Neural crest cell (in vitro differentiated cells): ENCODE measurements at places on chromosomes 3 and 15. TPM values are rescaled to one million over a fixed set of nuclear protein-coding genes. Genes with fewer than 3 reads are reported as not detected.

DNA sequence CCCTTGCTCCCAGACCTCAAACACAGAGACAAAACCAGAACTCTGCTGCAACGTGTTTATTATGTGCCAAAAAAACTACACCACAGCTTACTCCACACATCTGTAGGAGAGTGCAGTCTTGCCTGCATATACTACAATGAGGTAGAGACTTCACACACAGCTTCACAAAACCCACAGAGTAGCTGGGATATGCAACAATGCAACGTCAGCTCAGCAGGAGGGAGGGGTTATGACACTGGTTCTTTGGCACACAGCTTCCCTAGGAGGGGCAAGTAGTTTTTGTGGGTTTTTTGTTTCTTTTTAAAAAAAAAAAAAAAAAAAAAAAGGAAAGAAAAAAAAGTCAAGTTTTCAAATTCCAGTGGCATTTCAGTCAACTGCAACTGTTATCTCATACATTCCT is 2.9 kb upstream of the RPS17 start:
- no peaks in the 10 kb centered on the region for H3K27me3 ChIP-seq
- peak overlapping the region; percentile 5 for H3K27ac ChIP-seq
- H3K4me3 ChIP-seq = peak overlapping the region; percentile 84
- peaks cover 37% of the 10 kb centered on the region for H3K4me1 ChIP-seq
- DNase-seq = no peak
- peaks cover 4% of the 10 kb centered on the region for H3K36me3 ChIP-seq

- H3K36me3 ChIP-seq = peaks cover 5% of the 10 kb centered on the region
- no peaks in the 10 kb centered on the region for H3K27me3 ChIP-seq
- DNase-seq = no peak
- H3K4me1 ChIP-seq = peaks cover 4% of the 10 kb centered on the region
Measured at GRCh38 chr3:128588147-128588546, 62.5 kb downstream of the RPN1 start.

DNA sequence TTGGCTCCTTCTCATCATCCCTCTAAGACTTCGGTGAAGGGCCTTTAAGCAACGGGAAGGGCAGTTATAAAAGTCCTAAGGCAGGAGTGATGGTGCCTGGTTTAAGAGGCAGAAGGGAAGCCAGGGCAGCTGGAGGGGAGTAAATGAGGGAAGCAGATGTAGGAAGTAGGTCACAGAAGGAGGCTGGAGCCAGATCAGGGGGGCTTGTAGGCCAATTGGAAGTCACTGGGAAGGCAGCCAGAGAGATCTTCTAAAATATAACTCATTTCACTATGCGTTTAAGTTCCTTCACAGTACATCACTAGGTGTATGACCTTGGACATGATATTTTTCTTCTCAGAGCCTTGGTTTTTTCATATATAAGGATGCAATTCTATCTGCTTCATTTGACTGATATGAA is 94.7 kb downstream of the MYH15 start:
- H3K4me1 ChIP-seq = no peaks in the 10 kb centered on the region
- H3K27me3 ChIP-seq = no peaks in the 10 kb centered on the region
- H3K36me3 ChIP-seq = no peaks in the 10 kb centered on the region

DNA sequence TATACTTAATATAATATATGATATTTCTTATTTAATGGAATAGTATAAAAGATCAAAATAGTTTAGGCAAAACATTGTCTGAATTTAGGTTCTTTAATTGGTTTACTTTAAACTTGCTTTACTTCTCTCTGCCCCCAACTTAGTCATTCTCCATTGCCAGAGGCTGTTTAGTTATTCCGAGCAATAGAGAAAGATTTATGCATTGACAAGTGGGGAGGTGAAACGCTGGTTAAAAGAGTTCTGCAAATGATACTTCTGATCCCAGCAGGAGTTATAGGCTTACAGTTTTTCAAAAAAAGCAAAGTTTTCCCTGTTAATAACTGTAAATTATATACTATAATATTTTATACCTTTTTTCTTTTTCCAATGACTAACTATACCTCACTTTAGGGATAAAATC is 145.4 kb downstream of the EPHA3 start:
- no peak overlapping the region for H3K4me3 ChIP-seq
- peaks cover 6% of the 10 kb centered on the region for H3K36me3 ChIP-seq
- H3K27me3 ChIP-seq = no peaks in the 10 kb centered on the region
- DNase-seq = no peak
- no peak overlapping the region for H3K27ac ChIP-seq

DNA sequence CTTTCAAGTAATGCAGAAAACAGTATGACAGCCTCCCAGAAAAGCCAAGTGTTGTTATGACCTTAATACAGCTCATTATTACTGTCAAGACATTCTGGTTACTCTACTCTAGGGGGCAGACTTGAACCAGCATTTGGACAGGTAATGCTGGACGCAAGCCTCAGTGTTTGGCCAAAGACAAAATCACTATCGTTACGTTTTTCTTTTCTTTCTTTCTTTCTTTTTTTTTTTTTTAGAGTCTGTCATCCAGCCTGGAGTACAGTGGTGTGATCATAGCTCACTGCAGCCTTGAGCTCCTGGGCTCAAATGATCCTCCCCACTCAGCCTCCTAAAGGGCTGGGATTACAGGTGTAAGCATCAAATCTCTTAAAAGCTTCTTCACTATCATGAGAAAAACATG is 29.4 kb upstream of the TMEM45A start:
- no peak overlapping the region for H3K4me3 ChIP-seq
- no peaks in the 10 kb centered on the region for H3K36me3 ChIP-seq
- peaks cover 5% of the 10 kb centered on the region for H3K27me3 ChIP-seq
- no peaks in the 10 kb centered on the region for H3K4me1 ChIP-seq
- no peak overlapping the region for H3K27ac ChIP-seq

DNA sequence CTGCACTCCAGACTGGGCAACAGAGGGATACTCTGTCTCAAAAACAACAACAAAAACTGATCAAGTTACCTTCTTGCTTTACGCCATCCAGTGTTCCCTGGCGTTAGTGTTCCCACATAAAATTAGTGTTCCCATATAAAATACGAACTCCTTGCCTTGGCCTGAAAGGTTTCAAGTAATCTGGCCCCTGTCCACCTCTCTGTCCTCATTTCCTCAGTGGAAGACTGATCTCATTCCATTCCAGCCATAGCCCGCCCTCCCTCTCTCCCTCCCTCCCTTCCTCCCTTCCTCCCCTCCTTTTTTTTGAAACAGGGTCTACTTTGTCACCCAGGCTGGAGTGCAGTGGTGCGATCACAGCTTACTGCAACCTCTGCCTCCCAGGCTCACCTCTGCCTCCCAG is 2.8 kb upstream of the CAND2 start:
- no peak for DNase-seq
- H3K27ac ChIP-seq = no peak overlapping the region
- H3K36me3 ChIP-seq = no peaks in the 10 kb centered on the region
- peaks cover 23% of the 10 kb centered on the region for H3K4me1 ChIP-seq
- H3K4me3 ChIP-seq = no peak overlapping the region

- H3K4me3 ChIP-seq = no peak overlapping the region
- H3K27me3 ChIP-seq = peaks cover 7% of the 10 kb centered on the region
- no peak overlapping the region for H3K27ac ChIP-seq
- no peaks in the 10 kb centered on the region for H3K36me3 ChIP-seq
Measured at GRCh38 chr3:98021830-98022560, 13.1 kb downstream of the GABRR3 start.

C3orf80 gene
- total RNA-seq = 0.18 and 0.44 TPM in 2 replicates

DNA sequence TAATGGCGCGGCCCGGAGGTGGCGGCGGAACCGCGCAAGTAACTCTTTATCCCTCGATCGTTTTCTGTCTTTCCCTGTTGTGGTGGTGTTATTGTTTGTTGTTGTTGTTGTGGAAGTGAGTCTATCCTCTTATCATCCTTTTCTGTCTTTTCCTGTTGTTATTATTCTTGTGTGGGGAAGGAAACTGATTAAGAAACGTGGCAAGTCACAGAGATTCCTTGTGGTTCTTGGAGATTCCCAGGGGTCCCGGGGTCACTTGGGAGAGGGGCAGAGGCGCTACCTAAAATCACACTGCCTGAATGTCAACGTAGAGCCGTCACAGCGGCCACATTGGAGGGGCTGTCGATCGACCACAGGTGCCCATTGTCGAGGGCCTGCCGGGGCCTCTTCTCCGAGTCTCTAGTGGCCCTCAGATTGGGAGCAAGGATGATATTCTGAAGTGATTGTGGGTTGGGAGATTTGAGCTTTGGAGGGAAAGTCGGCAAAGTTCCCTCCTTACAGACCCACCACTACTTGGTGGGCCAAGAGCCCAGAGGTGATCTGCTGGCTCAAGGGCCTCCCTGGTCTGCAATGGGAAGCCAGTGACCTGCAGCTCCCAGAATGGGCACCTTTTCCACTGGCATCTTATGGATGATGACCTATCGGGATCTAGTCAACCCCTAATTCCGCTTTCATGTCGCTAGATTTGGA is 790 bp downstream of the PARP14 start:
- peaks cover 3% of the 10 kb centered on the region for H3K36me3 ChIP-seq
- DNase-seq = no peak
- H3K4me3 ChIP-seq = peak overlapping the region; percentile 90
- H3K27ac ChIP-seq = peak overlapping the region; percentile 4
- H3K4me1 ChIP-seq = peaks cover 25% of the 10 kb centered on the region
- peaks cover 33% of the 10 kb centered on the region for H3K27me3 ChIP-seq

DNA sequence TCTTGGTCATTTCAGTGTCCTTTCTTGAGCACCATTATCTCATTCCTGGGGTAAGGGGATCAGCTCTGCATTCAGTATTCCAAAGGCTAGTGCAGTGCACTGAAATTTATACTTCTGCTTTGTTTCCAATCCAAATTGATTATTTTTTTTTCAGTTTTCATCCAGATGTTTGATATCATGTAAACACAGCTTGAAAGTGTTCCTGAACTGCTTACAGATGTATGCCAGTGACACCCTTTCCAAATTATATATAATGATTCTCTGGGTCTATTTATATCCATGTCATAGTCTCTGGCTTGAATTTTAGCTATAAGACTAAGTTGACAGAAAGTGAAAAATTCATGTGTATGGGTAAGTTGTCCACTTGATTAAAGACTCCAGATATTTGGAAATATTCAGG is 11.8 kb upstream of the TNFAIP8L3 start:
- no peak for DNase-seq
- no peak overlapping the region for H3K4me3 ChIP-seq
- no peaks in the 10 kb centered on the region for H3K4me1 ChIP-seq
- H3K27ac ChIP-seq = no peak overlapping the region
- H3K27me3 ChIP-seq = peaks cover 25% of the 10 kb centered on the region
- H3K36me3 ChIP-seq = no peaks in the 10 kb centered on the region

DNA sequence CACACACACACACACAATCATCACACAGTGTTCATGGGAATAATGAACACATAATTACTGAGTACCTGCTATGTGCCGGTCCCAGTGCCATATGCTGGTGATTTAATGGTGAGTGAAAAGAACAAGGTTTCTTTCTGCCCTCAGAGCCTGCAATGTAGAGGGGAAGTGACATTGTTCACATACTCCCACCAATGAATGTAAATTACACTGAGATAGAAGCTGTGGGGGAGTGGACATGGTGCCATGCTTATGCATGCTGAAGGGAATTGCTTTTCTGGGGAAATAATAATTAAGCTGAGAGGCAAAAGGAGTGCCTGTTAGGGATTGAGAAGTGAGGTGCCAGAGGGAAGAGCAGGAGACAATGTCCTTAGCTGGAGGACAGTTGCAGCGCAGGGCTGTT is 175.1 kb downstream of the MFSD1 start:
- peaks cover 10% of the 10 kb centered on the region for H3K27me3 ChIP-seq
- no peak overlapping the region for H3K4me3 ChIP-seq
- H3K27ac ChIP-seq = no peak overlapping the region
- H3K36me3 ChIP-seq = no peaks in the 10 kb centered on the region
- no peaks in the 10 kb centered on the region for H3K4me1 ChIP-seq

PAK6 gene
- total RNA-seq = 0.28 and 0.93 TPM in 2 replicates

MUSTN1 gene
- 3.4 and 4.1 TPM in 2 replicates for total RNA-seq

SLC28A1 gene
- not detected in 2 replicates for total RNA-seq

GRCh38 chr15:95857124-95857757 is 473.3 kb upstream of the NR2F2 start:
- H3K36me3 ChIP-seq = no peaks in the 10 kb centered on the region
- no peak overlapping the region for H3K27ac ChIP-seq
- no peak for DNase-seq
- no peaks in the 10 kb centered on the region for H3K27me3 ChIP-seq

ALPK3 gene
- total RNA-seq = 3.3 and 4.4 TPM in 2 replicates

ZNF662 gene
- not detected in 2 replicates for total RNA-seq

DNA sequence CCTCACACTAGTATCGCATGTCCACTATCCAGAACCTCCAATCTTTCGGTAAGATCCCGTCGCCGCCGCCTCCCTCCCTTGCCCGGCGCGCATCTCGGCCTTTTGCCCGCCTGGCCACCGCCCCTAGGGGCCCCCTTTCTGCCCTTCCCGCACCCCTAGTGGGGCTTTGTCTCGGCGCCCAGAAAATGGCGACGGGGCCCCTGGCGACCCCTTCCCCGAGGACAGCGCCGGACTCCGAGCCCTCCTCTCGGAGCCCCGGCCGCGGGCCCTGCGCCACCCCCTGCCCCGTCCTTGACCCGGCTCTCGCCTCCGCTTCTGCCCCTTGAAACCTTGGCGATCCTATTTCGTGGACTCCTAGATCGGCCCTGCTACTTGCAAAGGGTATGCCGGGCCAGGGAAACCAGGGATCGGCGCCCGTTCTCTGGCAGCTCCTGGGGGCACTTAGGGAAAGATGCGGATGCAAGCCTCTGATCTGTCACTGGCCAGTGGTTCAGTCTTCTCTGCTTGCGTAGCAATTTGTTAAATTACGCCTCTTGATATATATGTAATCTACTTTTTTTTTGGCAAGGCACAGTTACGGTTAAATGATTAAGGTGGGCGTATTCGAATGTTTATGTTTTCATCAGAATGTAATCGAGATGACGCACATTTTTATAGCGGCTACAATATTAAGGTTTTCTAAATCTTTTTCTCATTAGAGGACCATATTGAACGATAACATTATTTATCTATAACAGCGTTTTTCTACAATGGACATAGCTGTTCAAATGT is 603 bp downstream of the EIF1B start:
- peaks cover 2% of the 10 kb centered on the region for H3K36me3 ChIP-seq
- peaks cover 25% of the 10 kb centered on the region for H3K4me1 ChIP-seq
- H3K27me3 ChIP-seq = no peaks in the 10 kb centered on the region
- DNase-seq = peak; percentile 44
- peak overlapping the region; percentile 100 for H3K4me3 ChIP-seq
